ENCODE measurements at places on chromosomes 7 and 10. TPM values are rescaled to one million over a fixed set of nuclear protein-coding genes. Genes with fewer than 3 reads are reported as not detected.

Gene AP1S1
- total RNA-seq = 29.6 TPM

Gene KCNMA1
- total RNA-seq = 37.8 TPM

Gene C7orf33
- total RNA-seq = not detected

Gene MALRD1
- 2.6 TPM for total RNA-seq

Gene C10orf143
- total RNA-seq = 2.1 TPM

Gene MAGI2
- 20.2 TPM for total RNA-seq

Gene SFRP4
- total RNA-seq = 13.3 TPM

Gene ADARB2
- total RNA-seq = 0.32 TPM

Gene PODXL
- 20.3 TPM for total RNA-seq

Gene NOS3
- total RNA-seq = 3.8 TPM

Gene SORCS3
- 0.16 TPM for total RNA-seq

Gene LRRC4
- 0.33 TPM for total RNA-seq

Gene TMEM26
- 17.4 TPM for total RNA-seq

Gene PTN
- 0.48 TPM for total RNA-seq

Gene FAM20C
- 30.7 TPM for total RNA-seq

Gene HOXA1
- 0.33 TPM for total RNA-seq

Gene EBF3
- total RNA-seq = 6.6 TPM

Gene TNS3
- 78.1 TPM for total RNA-seq

Gene PCDH15
- not detected for total RNA-seq

Gene ING3
- total RNA-seq = 14.6 TPM

Gene INA
- total RNA-seq = not detected

Gene STRIP2
- total RNA-seq = 1.9 TPM

Gene CALCR
- total RNA-seq = 0.66 TPM

Gene TBX20
- total RNA-seq = not detected

Gene MEOX2
- total RNA-seq = 6.4 TPM

Gene NOBOX
- total RNA-seq = not detected

Gene ZPBP
- total RNA-seq = not detected

Gene CALHM2
- total RNA-seq = 98.3 TPM

Gene SEMA3C
- total RNA-seq = 67.5 TPM

Gene ZYX
- total RNA-seq = 61.0 TPM

Gene C10orf62
- total RNA-seq = not detected

Gene UNCX
- total RNA-seq = not detected

Gene SEMA3A
- total RNA-seq = 23.2 TPM

Gene GCK
- not detected for total RNA-seq

Gene VAX1
- total RNA-seq = not detected

Gene CYP3A7
- total RNA-seq = 1.5 TPM

Gene C1QL3
- total RNA-seq = not detected

Gene OPALIN
- total RNA-seq = not detected

Gene PIK3CG
- 12.0 TPM for total RNA-seq

Gene SLC18A2
- 0.73 TPM for total RNA-seq

Gene THNSL1
- 4.2 TPM for total RNA-seq
